NCI-H1436 treated with DMSO at 0.1 percent for 48 hours (cell line): ENCODE measurements at places on chromosomes 13 and 19.

DNA sequence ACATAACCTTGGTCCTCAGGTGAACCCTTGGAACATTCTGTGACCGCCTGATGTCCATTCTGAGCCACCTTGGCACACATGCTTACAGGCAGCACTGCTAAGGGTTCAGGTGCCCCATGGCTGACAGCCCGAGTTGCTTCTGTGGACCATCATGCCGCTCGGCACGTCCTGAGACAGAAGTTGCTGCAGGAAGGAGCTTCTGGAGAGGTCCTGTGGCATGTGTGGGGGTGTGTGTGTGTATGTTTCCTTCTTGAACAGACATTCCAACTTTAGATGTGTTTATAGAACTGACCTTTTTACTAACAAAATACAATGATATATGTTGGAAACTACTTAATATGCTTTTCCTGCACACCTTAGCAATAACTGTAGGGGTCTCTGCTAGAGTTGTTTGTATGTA is 4.8 kb upstream of the C1QTNF9 start:
- DNase-seq, result no peak

DNA sequence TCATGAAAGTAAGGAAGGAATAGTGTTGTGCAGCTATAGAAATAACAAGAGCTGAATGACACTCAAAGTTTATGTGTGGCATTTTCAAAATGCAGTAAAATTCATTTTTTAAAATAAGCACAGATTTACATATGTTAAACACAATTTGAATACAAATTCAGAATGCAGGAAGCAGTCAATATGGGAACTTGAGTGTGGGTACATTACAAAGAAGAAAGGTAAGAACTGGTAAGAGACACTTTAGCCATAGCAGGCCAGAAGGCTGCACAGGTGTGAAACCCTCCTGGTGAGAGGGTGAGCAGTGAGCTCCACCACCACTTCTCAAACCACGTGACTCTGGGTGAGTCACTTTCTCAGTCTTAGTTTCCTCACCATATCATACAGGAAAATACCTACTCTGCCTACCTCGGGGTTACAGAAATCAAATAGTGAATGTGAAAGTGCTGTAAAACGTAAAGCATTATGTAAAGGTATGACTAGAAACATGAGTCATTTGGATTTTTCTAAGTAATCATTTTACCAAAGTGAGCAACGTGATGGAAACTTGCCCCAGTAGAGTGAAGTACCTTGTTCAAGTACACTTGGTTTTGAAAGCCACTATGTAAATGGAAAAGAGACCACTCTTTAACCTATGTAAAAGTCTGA is 40.5 kb downstream of the USP12 start:
- DNase-seq, result no peak

DNA sequence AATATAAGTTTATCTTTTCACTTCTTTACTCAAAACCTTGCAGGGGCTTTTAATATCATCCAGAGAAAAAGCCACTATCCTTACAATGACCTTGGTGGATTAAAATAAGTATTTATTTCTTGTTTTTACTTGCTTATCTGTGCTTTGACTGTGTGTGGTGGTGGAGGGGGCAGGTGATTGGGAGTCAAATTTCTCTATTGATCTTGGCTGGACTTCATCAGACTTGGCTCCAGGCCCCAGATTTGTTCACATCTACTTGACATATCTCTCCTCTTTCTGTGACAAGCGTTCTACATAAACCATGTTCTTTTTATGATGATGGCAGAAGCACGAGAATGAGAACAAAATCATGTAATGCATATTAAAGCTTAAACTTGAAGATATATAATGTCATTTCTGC is 670.8 kb downstream of the PCDH17 start:
- DNase-seq, result no peak

- peak; percentile 71 for DNase-seq
Observed at GRCh38 chr19:45370410-45371204, at the start of gene ERCC2. Gene ERCC2, minus strand, starts transcription at chr19:45370573. Its CDS starts 33 bp downstream, at chr19:45370540.

- DNase-seq, result no peak
Observed at GRCh38 chr13:94115054-94115453, 364.4 kb downstream of the DCT start.

DNA sequence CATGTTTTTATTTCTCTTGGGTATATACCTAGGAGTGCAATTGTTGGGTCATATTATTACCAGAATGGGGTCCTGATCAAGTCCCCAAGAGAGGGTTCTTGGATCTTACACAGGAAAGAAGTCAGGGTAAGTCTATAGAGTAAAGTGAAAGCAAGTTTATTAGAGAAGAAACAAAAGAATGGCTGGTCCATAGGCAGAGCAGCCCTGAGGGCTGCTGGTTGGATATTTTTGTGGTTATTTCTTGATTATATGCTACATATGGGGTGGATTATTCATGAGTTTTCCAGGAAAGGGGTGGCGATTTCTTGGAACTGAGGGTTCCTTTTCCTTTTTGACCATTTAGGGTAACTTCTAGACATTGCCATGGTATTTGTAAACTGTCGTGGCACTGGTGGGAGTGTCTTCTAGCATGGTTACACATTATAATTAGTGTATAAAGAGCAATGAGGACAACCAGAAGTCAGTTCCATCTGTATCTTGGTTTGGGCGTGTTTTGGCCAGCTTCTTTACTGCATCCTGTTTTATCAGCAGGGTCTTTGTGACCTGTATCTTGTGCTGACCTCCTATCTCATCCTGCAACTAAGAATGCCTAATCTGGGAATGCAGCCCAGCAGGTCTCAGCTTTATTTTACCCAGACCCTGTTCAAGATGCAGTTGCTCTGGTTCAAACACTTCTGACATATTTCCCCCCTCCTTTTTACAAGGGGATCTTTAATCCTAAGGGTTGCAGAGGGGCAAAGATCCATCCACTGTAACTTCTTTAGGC is 41.1 kb downstream of the CEACAM1 start:
- DNase-seq, result no peak

DNA sequence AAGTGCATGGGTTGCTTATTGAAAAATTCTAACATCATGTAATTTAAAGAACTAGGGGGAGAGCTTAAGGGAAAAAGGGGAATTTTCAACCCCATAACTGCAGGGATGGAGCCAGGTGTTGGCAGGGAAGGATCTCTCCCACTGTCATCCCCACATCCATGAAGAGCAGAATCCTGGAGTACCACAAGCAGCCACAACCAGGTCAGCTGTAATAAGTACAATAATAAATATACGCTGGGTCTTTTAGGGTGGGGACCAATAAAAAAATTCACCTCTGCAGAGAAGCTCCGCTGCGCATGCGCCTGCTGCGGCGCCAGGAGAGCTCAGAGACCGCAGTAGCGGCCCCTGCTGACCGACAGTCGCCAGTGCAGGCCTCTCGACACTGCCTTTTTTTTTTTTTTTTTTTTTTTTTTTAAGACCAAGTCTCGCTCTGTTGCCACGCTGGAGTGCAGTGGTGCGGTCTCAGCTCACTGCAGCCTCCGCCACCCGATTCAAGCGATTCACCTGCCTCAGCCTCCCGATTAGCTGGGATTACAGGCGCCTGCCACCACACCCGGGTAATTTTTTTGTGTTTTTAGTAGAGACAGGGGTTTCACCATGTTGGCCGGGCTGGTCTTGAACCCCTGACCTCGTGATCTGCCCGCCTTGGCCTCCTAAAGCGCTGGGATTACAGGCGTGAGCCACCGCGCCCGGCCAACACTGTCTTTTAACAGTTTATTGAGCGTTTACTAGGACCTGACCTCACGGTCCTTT is 2.5 kb upstream of the EEF2 start:
- peak; percentile 63 for DNase-seq

DNA sequence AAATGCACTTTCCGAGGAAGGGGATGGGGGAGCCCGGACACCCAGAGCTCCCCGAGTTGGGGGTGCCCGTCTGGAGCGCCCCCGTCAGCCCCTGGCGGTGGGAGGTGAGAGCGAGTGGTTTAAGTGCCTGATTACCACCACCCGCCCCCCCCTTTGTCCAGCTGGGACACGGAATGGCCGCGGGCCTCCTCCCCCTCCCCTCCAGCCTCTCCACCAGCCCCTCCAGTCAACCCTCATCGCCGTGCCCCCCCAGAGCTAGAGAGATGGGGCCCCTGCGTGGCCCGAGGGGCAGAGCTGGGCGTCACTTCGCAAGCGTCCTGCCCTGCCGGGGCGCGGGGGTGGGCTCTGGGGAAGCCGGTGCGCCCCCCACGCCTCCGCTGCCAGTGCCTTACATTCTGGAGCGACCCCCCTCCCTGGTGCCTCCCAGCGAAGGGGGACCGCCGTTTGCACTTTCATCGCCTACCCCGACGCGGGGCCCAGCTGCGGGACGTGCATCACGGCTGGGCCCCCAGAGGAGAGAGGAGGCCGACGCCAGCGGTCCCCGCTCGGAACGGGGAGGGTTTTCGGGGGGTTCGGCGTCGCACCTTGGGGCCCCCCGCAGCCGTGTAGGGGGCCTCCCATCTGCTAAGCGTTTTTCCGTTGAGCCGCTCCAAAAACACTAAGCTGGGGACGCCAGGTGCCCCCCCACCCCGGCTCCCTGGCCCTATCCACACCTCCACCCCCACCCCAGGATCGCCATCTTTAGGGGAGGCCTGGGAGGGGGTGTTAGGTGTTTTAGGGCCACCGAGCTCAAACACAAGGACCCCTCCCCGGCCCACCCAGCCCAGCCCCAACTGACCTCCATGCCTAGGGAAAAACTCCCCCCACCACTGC is 16.4 kb downstream of the SMIM24 start:
- no peak for DNase-seq

GRCh38 chr19:28117143-28117542 is 1095.8 kb downstream of the UQCRFS1 start:
- DNase-seq, result no peak

DNA sequence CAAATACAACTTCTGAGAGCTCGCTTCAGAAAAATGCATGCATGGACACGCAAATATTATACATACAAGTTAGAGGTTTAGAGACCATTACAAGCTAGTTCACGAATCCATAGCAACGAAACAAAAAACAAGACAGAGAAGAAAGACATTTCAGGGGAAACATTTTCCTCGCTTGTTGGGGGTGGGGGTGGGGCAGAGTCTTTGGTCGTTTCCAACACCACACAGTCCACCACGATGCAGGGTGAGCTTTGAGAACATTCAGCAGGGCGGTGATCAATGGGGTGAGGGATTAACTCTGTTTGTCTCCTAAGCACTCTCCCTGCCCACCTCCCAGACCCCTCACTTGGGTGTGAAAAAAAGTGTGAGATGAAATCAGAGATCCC is 651 bp downstream of the OXGR1 start:
- no peak for DNase-seq
